Progenitor cell of endocrine pancreas (in vitro differentiated cells): ENCODE measurements at places on chromosomes 1 and 21. TPM values are rescaled to one million over a fixed set of nuclear protein-coding genes. Genes with fewer than 3 reads are reported as not detected.

GRCh38 chr1:153790313-153790965 is 15.2 kb downstream of the SLC27A3 start:
- H3K27ac ChIP-seq, result no peak overlapping the region
- no peak overlapping the region for H3K4me3 ChIP-seq
- H3K27me3 ChIP-seq, result peaks cover 10% of the 10 kb centered on the region
- peaks cover 15% of the 10 kb centered on the region for H3K4me1 ChIP-seq

DNA sequence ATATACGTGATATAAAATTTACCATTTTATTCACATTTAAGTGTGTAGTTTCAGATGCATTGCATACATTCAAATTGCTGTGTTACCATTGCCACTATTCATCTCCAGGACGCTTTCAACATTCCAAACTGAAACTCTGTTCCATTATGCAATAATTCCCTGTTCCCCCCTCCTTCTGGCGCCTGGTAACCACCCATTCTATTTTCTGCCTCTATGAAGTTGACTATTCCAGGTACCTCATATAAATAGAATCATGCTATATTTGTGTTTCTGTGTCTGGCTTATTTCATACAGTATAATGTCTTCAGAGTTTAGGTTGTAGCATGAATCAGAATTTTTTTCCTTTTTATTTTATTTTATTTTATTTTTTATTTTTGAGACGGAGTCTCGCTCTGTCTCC is 41.7 kb downstream of the SLC22A15 start:
- no peak for DNase-seq
- no peaks in the 10 kb centered on the region for H3K27me3 ChIP-seq
- peaks cover 12% of the 10 kb centered on the region for H3K36me3 ChIP-seq

- no peak for DNase-seq
- no peaks in the 10 kb centered on the region for H3K27me3 ChIP-seq
- H3K36me3 ChIP-seq, result no peaks in the 10 kb centered on the region
- H3K27ac ChIP-seq, result no peak overlapping the region
- H3K4me3 ChIP-seq, result no peak overlapping the region
- no peaks in the 10 kb centered on the region for H3K4me1 ChIP-seq
Measured at GRCh38 chr1:119038363-119038762, 50.2 kb upstream of the TBX15 start.

DNA sequence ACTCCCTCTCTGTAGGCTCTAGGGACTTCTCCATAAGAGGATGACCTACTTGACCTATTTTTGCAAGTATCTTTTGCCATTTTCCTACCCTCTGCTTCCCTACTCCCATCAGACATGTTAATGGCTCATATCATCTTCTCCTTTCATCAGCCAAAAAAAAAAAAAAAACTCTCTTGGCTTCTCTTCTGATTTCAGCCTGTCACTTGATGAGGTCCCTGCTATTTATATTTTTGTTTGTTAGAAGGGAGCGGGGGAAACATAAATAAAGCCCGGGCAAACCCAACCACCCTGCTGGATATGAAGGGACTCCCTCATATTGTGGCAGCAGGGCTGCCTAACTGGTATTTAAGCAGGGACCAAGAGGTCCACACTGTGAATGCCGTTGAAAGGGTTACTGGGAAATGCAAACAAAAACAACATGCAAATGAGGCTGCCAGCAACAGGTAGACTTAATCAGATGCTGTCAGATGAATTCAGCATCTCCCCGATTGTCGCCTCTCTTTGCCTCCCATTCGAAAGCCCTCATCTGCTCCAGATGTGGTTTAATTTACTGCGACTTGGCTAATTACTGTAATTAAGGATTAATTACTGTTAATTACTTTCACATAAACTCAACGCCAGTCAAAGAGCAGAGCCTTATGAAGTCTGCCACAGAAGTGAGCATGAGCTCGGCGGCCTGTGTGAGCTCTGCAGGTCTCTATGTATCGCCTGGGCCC is 172.3 kb downstream of the PBX1 start:
- H3K36me3 ChIP-seq, result peaks cover 1% of the 10 kb centered on the region

DNA sequence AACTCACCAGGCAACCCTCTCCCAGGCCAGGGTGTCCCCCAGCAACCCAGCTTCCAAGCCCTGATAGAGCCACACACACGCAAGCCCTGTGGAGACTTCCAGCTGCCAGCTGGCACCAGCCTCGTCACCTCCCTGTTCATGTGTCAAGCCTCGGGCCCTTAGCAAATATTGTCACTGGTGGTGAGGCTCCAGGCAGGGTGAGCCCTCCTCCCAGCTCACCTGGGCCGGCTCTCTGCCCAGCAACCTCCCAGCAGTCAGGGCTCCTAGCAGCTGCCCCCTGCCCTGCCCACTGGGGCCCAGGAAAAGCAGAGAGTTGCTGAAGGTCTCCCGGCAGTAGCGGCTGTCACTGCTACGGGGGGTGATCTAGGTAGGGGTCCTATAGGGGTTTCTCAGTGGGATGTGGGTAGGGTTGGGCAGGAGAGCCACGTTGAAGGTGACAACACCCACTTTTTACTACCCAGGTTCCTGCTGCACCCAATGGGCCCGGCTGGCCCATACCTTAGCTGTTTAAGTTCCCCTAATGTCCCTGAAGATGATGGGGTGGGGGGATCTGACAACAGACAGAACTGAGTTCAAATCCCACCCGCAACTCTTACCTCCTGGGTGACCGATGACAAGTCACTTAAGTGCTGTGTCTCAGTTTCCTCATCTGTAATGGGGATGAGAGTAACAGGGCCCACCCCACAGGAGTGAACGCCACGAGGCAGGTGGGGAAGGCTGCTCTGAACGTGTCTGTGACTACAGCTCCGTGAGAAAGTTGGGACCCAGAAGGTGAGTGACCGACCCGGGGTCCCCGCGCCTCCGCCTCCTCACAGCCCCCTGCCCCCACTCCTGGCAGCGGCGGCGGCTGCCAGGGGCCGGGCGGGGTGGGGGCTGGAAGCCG is 678 bp downstream of the TTC39A start:
- H3K27ac ChIP-seq, result peak overlapping the region; percentile 78
- no peaks in the 10 kb centered on the region for H3K36me3 ChIP-seq
- H3K27me3 ChIP-seq, result peaks cover 9% of the 10 kb centered on the region
- peaks cover 23% of the 10 kb centered on the region for H3K4me1 ChIP-seq

- no peak for DNase-seq
- no peaks in the 10 kb centered on the region for H3K36me3 ChIP-seq
- peaks cover 33% of the 10 kb centered on the region for H3K4me1 ChIP-seq
- H3K27ac ChIP-seq, result peak overlapping the region; percentile 87
- peaks cover 3% of the 10 kb centered on the region for H3K27me3 ChIP-seq
Measured at GRCh38 chr1:154784416-154784815, 85.7 kb downstream of the KCNN3 start.

The DMRTA2 gene
- total RNA-seq, result 0.20 TPM in 1 of 2 replicates, not detected in the other

The MMEL1 gene
- total RNA-seq, result 0.64 and 0.93 TPM in 2 replicates

The TNN gene
- total RNA-seq, result 0.48 and 0.51 TPM in 2 replicates

The RIIAD1 gene
- 0.51 and 1.2 TPM in 2 replicates for total RNA-seq

The PDZK1IP1 gene
- total RNA-seq, result not detected in 2 replicates
